ENCODE measurements at places on chromosomes 6 and 20.

GRCh38 chr6:135883045-135883444, 31.5 kb downstream of the PDE7B start:
- DNase-seq = no peak

GRCh38 chr6:147459780-147460179, 48.7 kb upstream of the SAMD5 start:
- no peak for DNase-seq

GRCh38 chr20:37310951-37311350, 21.5 kb downstream of the MANBAL start:
- DNase-seq = no peak

- DNase-seq = no peak
Measured at GRCh38 chr20:8583566-8584043, 451.5 kb downstream of the PLCB1 start.

DNA sequence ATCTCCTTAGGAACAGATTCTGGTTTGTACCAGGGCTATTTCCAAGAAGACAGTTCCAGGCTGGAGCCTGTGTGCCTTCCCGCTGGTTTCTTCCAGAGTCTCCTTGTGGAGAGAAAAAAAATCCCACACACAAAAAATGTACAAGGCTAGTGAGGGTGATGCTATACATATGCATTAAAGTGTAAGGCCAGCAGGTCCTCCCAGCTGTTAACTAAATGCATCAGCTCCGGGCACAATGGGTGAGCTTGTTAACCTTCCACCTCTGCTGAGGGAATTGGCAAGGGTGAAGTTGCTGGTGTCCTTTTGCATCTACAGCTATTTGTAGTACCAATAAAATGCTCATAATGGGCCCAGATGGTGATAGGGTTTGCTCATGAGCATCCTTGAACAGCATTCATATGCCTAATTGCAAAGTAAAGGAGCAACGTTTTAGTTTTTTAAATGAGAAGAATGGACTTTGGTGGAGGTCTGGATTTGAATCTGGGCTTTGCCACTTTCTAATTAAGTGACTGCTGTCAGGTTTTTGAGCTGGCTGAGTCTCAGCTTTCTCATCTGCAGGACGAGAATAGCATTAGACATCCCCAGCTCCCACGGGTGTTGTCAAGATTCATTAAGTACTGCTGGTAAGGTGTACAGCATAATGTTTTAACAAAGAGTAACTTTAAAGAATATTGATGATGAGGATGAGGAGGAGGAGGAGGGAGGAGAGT, 361.8 kb downstream of the QKI start:
- DNase-seq = no peak

GRCh38 chr6:16511040-16511660, 250.1 kb downstream of the ATXN1 start:
- peak; percentile 36 for DNase-seq

- peak; percentile 60 for DNase-seq
Measured at GRCh38 chr6:129623008-129623732, 86.8 kb downstream of the ARHGAP18 start.

DNA sequence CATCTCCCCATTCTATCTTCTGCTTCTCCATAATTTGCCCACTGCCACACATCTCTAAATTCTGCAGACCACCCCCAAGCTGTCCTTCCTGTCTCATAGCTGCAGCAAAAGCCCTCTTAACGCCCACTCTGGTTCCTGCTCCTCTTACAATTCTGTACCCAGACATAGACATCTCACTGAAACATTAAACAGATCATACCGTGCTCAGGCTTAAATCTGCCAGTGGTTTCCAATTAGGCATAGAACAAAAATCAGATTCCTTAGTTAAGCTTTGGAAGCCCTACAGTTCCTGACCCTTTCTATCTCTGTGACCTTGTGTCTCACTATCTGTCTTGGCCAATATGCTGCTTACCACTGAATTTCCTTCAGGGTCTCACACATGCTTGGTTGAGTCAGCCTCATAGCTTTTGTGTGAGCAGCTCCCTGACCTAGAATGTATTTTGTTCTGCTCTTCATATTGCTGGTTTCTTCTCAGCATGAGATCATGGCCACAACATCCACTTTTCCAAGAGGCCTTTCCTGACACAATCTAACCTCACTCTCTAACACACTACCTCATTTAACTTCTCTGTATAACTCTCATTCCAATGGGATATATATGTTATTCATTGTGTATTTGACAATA, 749.7 kb downstream of the MAFB start:
- DNase-seq = no peak

DNA sequence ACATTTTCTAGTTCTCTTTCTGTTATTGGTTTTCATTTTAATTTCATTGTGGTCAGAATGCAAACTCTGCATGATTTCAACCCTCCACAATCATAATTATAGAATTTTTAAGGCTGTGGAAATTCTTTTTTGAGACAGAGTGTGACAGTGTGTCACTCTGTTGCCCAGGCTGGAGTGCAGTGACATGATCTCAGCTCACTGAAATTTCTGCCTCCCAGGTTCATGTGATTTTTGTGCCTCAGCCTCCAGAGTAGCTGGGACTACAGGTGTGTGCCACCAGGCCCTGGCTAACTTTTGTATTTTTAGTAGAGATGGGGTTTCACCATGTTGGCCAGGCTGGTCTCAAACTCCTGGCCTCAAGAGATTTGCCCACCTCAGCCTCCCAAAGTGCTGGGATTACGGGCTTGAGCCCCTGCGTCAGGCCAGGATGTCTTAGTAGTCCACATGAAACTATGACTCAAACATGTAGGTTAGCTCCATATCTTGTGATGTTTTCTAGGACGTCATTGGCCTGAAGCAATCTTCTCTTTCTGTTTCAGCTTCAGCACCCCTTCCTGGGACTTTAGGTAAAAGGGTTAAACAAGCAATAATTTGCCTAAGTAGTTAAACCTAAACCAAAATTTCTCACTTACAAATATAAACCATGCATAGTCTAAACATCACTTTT, 47.4 kb upstream of the SAMD3 start:
- DNase-seq = no peak

- DNase-seq = no peak
Measured at GRCh38 chr20:52572687-52573086, 381.1 kb upstream of the ZFP64 start.

- DNase-seq = no peak
Measured at GRCh38 chr20:60035-60918, 27.2 kb upstream of the DEFB125 start.

GRCh38 chr6:140977403-140977802, 1155.3 kb upstream of the GJE1 start:
- DNase-seq = no peak

- no peak for DNase-seq
Measured at GRCh38 chr20:62210496-62210855, 9.6 kb downstream of the HRH3 start.

DNA sequence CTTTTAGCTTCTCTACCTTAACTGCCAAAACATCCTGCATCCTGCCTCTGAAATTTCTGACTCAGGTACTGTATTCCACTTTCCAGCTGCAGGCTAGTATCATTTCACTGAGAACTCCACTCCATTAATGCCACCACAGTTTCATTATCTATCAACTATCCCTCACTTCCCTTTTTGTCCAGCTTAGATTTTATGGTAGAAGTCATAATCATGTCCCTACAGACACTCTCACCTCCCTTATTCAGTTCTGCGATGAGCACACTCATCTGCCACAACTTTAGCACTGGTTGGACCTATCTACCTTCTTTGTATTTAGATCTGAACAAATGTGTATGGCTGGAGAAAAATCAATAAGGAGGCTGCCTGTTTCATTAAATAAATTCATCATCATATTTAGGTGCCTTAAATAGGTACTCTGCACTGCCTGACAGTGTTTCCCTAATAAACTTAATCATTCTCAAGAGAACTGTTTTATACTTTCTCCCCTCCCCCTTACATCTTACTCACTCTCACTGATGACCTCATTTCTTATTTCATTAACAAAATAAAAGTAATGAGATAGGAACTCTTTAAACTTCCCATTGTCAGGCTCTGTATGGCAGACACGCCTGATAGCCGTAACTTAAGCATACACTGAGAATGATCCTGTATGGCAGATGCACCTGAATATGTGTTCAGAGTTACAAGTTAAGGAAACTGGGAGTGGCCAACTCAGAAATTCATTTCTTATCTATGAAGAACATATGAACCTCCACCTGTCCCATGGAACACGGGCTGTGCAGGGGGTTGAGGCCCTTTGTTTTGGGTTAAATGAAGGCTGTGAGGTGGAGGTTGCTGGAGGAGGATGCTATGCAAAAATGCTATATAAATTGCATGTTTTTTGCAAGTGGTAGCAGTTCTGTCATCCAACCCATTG, 95.3 kb upstream of the MAN1A1 start:
- DNase-seq = peak; percentile 87

DNA sequence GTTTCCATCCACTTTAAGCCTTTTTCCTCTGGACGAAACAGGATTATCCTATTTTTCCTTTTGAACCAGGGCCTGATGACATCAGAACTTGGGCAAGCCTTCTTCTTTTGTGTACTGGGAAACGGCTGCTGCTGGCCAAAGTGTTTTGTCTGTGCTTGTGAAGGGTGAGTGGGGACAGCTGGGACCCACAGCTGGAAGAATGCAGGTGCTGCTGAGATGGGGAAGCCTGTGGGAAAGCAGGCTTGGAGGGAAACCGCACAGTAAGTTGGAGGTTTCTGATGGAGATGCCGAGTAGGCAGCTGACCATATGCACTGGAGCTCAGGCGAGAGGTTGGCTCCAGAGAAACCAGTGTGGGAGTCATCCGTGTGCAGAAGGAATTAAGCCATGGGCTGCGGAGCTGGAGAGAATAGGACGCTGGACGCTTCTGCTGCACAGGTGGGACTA, 8.5 kb upstream of the PSMG4 start:
- no peak for DNase-seq

DNA sequence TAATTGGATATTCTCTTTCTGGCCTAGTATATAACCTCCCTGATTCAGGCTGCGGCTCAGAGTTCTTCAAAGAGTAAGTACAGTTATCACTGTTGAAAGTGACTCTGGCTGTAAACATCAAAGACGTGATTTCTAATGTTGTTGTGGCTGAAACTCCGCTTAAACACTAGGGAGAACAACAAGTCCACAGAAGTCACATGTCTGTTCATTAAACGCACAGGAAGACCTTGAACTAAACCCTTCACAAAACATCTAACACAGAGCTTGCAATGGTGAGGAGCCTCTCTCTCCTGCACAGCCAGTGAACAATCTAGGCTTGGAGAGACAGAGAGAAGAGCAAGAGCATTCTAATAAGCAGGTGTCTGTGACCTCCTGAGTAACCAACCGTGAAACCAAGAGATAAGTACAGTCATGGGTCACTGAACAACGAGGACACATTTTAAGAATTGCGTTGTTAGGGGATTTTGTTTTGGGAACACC, 249.3 kb downstream of the PRKN start:
- no peak for DNase-seq

- DNase-seq = peak; percentile 62
Measured at GRCh38 chr6:15061180-15061641, 184.7 kb upstream of the JARID2 start.

DNA sequence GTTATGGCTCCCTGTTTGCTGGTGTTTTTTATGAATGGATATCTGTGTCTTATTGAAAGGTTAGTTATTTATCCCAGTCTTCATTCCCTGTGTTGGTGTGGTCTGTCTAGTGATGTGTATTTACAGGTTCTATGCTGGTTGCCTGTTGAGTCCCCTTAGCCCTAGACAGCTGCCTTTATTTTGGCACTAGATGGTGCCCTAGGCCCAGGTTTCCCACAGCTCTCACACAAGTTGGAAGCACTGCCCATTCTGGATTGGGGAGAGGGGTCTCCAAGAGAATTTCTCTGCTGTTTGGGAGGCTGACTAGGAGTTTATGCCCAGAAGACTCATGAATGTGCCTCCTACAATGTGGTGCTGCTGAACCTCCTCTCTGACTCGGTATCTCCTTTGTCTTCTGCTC, 12.4 kb downstream of the GRM1 start:
- DNase-seq = no peak

- DNase-seq = no peak
Measured at GRCh38 chr6:53546281-53546680, 1.4 kb upstream of the GCLC start.

DNA sequence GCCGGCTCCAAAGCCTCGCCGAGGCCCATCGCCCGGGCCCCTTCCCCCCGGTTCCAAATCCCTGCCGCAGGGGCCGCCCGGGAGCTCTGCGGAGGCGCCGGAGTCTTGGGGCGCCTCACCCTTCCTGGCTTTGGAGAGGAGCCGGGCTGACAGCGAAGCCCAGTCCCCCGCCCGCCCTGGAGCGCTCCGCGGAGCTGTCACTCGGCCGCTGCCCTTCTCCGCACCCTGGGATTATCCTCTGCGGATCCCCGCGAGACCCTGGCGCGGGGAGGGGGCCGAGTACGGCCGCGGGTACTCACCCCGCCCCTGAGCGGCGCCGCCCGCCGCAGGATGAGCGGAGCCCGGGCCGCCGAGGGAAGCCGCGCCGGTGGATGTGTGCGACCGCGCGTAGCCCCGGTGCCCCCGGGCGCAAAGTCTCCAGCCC, 343 bp downstream of the SNAP91 start:
- no peak for DNase-seq

GRCh38 chr6:1596088-1596852, 13.4 kb upstream of the FOXC1 start:
- no peak for DNase-seq

DNA sequence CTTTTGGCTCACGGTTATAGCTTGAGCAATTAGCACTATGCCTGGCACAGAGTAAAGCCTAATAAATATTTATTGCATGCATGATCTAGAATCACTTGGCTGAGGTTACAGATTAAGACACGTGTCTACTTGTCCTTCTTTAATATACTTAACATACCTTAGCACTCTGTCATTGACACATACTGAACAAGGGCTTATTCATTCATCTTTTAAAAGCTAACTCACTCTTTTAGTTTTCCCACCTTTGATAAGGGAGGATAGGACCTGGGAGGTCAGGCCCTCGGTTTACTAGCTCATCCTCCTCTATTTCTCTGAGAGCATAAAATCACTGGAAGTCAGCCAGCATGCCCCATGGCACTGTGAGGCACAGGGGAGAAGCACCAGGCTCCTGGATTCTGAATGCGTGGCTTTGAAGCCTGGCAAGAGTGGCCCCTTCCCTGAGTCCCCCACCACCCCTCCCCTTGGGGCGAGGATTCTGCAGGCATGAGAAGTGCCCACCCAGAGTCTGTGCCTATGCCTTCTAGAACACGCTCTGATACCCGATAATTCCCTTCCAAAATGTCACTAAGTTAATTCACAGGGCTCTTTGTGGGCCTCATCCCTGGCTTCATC, 11.2 kb downstream of the ZCCHC3 start:
- no peak for DNase-seq

DNA sequence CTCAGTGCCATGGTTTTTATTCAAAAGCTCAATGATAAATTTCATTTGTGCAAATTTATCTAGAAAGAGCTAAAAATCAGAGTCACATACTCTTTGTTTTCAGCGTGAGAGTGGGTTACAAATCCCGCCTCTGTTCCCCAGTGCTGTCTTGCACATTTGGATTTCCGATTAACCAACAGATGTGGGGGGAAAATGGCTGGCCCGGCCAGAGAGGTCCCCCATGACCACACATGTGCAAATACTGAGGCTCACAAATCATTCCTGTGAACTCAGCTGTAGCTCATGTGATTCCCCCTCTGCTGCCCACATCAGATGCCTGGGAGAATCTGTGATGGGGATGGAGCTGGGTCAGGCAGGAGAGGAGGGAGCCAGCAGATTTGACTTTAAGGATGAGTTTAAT, 168.7 kb downstream of the PAX1 start:
- no peak for DNase-seq

- no peak for DNase-seq
Measured at GRCh38 chr6:142551274-142551811, 249.5 kb downstream of the ADGRG6 start.

GRCh38 chr20:23697947-23698346, 9.1 kb upstream of the CST4 start:
- DNase-seq = no peak

All from MV-4-11 (cell line).